M059J (cell line): ENCODE measurements at places on chromosomes 2 and 18. TPM values are rescaled to one million over a fixed set of nuclear protein-coding genes. Genes with fewer than 3 reads are reported as not detected.

GRCh38 chr18:45749918-45750689, 26.1 kb downstream of the SLC14A1 start:
- DNase-seq: no peak

DNA sequence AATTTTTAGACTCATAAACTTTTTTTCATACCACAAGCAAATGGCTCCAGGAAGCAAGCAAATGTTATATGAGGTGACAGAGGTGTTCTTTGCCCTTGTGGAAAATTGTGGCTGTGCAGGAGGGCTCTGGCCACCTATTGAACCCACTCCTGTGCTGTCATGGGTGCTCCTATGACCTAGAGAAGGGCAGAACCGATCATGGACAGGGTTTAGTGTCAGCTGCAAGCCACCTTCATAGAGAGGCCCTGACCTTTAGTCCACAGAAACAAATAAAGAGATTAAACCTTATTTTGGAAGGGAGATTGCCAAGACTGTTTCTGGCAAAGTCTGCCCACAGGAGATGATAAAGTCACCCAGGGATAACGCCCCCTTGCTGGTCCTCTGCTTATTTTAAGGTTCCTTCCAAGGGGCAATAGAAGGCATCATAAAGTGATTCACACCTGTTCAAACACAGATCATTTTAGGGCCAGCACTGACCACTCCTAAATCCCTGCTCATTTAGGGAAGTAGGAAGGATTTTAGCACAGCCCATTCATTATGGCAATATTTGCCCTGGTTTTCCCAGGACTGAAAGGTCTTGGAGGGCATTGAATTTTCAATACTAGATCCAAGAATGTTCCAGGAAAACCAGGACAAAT, 26.1 kb upstream of the STAT4 start:
- no peak for DNase-seq

DNA sequence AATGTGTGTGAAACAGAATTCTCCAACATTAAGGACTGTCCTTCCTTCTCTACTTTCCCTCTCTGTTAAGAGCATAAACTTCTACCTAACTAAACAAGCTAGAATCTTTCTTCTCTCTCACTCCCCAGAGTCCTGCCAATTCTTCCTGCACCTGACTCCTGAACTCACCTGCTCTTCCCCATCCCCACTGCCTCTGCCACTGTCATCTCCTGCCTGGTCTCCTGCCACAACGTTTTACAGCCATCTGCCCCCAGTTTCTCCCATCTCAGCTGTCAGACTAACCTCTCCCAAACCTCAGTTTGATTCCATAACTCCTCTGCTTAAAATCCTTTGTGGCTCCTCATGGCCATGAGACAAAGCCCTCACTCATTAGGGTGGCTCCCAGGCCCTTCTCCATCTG, 288.3 kb upstream of the FBXO11 start:
- DNase-seq: no peak

PPM1B gene
- total RNA-seq: 32.2 and 33.1 TPM in 2 replicates

DNA sequence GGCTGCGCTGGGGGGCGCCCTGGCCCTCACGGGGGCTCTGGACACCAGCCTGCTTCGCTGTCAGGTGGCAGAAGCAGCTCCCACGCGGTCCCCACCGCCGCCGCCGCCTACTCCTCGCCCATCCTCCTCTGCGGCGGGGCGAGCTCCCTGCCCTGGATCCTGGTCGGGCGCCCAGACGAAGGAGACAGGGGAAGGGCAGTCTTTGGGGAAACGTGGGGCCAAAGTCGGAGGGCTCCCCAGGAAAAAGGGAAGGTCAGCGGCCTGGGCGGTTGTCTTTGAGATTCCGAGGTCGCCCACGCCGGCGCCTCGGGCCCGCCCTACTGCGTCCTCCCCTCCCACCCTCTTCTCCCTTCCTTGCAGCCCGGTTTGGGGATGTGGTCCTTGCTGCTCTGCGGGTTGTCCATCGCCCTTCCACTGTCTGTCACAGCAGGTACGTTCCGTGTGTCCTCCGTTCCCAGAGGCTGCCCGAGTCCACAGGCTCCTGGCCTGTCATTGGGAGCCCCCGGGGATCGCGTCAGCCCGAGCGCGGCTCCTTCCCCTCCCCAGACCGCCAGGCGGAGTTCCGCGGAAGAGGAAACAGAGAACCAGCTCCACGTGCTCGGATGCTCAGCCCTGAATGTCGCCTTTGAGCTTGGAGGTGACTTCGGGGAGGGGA, 800 bp downstream of the IL1RL2 start:
- no peak for DNase-seq

- DNase-seq: peak; percentile 27
Measured at GRCh38 chr2:63851691-63852311, 10.1 kb downstream of the UGP2 start.

- DNase-seq: no peak
Measured at GRCh38 chr2:68225119-68225632, 27.2 kb downstream of the PPP3R1 start.

DNA sequence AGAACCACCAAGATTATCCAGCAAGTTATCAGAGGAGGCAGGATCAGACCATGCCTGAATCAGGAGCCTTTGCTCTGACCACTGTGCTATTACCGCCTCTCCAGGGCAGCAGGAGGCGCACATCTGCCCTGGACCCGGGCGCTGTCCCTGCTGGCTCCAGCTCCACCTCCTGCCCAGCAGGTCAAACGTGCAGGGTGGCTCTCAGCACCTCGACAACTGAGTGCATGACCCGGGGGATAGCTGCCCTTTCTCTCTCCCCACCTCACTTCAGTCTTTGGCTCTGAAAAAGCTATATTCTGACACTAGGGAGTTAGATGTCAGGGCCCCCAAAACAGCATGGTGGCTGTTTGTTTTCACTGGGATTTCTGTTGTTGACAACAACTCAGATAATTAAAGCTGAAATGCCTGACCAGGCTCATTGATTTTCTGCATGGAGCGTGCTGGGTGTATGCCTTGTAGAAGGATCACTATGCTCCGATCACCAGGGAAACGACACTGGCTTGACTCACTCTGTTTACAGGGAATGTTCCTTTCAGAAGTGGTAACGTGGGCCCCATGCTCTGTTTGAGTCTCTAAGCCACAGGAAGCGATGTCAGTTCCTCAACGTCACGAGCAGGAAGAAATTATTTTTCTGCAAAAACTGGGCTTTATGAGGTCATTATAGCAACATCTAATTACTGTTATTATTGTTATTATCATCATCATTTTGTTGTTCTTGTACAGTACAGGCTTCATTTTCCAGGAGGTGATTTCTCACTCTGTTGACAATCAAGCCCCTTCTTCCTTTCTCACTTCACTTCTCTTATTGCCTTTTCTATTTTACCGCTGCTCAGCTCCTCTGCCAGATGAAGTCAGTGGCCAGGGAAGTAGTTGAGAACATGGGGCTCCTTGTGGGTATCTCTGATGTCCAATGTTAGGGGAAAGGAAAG, 125.6 kb downstream of the PLB1 start:
- DNase-seq: peak; percentile 97

GRCh38 chr18:73283788-73284187, 416.0 kb upstream of the NETO1 start:
- peak; percentile 83 for DNase-seq

- no peak for DNase-seq
Measured at GRCh38 chr2:157440404-157441071, 3.4 kb downstream of the CYTIP start.

ABCG5 gene
- total RNA-seq: not detected in 2 replicates

GRCh38 chr2:9004338-9005204, 1.1 kb upstream of the MBOAT2 start:
- peak; percentile 95 for DNase-seq

DNA sequence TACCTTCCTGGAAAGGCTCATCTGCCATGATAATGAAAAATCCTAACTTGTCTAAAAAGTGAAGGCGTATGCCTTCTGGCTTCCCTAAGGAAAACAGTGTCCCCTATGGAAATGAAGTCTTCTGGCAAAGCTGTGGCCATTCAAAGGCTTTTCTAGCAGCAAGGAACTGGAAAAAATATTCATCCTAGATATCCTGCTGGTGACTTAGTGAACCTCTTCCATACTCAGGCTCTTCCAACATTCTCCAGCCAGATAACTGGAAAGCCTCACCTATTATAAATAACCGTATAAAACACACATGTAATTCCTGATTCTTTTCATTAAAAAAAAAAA, 84.7 kb downstream of the RBMS1 start:
- no peak for DNase-seq

DNA sequence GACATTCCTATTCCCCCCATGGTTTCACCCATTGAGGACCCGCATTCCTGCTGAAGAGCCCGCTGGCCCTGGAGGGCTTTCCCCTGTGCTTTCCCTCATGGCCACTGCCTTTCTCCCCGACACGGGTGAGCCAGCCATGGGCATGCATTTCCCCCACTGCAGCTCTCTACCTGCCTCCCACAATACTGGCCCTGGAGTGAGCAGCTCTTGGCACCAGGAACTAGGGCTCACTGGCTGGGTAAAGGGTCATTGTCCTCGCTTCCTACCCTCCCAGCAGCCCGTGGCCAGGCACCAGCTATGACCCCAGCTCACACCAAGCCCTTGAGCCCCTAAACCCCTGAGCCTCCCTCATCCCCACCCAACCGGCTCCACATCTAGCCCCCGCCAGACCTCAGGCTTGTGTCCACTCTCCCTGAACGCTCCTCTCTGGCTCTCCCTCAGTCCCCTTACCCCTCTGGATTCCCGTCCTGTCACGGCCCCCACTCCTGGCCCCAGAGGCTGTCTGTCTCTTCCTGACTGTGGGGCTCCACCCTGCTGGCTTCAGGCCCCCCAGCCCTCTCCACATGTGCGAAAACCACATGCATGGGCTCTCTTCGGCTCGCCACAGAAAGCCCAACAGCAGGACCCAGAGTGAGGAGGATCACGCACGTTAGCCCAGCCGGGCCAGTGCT, 199.8 kb downstream of the ZFP36L2 start:
- no peak for DNase-seq

SLC40A1 gene
- total RNA-seq: 0.39 and 0.76 TPM in 2 replicates

GRCh38 chr2:169704160-169704708, 10.0 kb downstream of the PHOSPHO2 start:
- no peak for DNase-seq

DTYMK gene
- 40.6 and 49.3 TPM in 2 replicates for total RNA-seq

DNA sequence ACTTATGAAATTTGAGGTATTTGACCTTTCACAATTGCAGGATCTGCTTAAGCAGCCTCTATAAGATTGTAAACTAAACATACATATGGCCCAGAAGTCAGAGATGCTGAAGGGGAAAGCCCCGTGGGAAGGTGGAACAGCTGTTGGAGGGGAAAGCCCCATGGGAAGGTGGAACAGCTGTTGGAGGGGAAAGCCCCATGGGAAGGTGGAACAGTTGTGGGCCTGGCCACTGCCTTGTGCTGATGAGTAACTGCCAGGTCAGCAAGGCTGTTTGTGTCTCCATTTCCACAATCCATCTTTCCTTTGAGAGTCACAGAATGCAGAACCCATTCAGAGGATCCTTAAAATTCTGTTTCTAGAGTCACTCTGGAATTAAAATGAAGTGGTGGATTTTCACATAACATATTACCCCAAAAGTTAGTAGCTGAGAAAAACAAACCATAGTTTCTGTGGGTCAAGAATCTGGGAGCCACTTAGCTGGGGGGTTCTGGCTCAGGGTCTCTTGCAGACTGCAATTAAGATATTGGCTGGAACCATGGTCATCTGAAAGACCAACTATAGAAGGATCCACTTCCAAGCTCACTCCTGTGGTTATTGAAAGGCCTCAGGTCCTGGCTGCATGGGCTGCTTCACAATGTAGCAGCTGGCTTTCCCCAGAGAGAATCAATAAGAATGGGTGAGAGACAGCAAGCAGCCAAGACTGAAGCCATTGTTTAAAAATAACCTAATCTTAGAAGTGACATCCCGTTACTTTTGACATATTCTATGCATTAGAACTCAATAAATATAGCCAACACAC, 86.6 kb upstream of the CAVIN2 start:
- DNase-seq: peak; percentile 15

GRCh38 chr2:100197631-100198153, 55.3 kb upstream of the AFF3 start:
- no peak for DNase-seq

DNA sequence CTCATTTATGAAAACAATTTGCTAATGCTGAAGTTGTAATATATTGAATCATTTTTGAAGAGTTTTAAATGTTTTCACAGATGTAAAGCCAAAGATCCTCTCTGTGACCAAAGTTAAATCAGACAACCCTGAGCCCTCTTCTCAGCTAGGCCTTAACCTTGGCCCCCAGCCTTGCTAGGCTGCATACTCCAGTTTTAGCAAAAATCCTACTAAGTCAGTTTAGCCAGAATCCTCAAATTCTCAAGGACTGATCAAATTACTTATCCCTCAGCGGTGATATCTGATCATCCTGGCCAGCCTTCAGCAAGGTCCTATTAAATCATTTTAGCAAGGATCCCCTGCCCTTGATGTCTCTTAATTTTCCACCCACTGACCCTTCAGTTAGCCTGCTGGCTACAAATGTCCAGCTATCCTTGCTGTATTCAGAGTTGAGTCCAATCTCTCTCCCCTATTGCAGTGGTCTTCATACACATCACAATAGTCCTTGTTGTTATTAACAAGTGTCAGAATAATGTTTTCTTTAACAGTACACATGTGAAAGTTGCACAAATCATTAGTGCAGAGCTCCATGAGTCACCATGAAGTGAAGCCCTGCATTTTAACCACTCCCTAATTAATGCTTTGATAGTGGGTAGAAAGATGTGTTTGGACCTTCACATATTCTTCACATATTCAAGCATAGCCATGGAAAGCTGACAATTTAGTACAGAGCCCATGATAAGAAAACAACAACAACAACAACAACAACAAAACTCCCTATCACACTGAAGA, 206.4 kb downstream of the NBAS start:
- no peak for DNase-seq

GRCh38 chr2:176115883-176116813, at the start of gene HOXD10:
Gene HOXD10, plus strand, starts transcription at chr2:176116778. Its CDS starts 56 bp downstream, at chr2:176116834.
- DNase-seq: no peak

EFHD1 gene
- 0.49 and 1.7 TPM in 2 replicates for total RNA-seq

- peak; percentile 75 for DNase-seq
Measured at GRCh38 chr18:45521777-45522176, 93.5 kb upstream of the SLC14A2 start.

UPP2 gene
- not detected in 2 replicates for total RNA-seq

DNA sequence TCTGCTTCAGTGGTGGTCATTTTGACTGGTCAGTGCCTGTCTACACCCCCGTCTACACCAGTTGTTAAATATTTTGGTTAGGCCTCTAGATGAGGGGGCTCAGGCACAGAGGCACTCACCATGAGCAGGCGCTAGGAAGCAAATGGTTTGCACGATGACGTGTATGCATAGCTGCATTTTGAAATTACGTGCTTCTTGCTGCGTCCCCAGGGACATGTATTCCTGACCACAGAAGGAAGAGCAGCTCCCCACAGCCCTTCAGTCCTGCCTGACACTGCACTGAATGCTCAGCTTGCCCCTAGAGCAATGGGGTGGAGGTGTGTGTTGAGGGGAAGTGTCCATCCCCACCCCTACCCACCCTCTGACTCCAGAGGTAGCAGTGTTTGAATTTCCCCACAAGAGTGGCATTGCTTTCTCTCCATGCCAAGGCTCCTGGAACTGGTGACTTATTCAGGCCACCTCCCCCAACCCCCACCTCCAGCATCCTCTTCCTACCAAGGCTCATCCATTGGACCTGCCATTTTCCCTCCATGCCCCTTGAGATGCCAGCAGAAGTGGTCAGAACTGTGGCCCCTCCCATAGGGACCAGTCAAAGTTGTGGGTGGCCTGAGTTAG, 11.4 kb upstream of the ZAP70 start:
- no peak for DNase-seq

LRATD1 gene
- 0.57 and 0.79 TPM in 2 replicates for total RNA-seq

GRCh38 chr2:169464882-169465281, 14.4 kb upstream of the BBS5 start:
- no peak for DNase-seq

IL36RN gene
- total RNA-seq: 0.02 TPM in 1 of 2 replicates, not detected in the other

- peak; percentile 94 for DNase-seq
Measured at GRCh38 chr18:32092422-32093101, 888 bp downstream of the RNF138 start.
